MG63 (cell line): ENCODE measurements at places on chromosomes 1 and 21. TPM values are rescaled to one million over a fixed set of nuclear protein-coding genes. Genes with fewer than 3 reads are reported as not detected.

The LCE2C gene
- not detected in 2 replicates for total RNA-seq

The CFAP141 gene
- not detected in 2 replicates for total RNA-seq

The CSMD2 gene
- not detected in 2 replicates for total RNA-seq

The GREM2 gene
- 0.63 and 1.5 TPM in 2 replicates for total RNA-seq

The ANGPTL3 gene
- not detected in 2 replicates for total RNA-seq

The TNNT2 gene
- not detected in 2 replicates for total RNA-seq

The ASTN1 gene
- total RNA-seq = not detected in 2 replicates

The OR2G6 gene
- not detected in 2 replicates for total RNA-seq

The TSSK3 gene
- not detected in 2 replicates for total RNA-seq

The HMGN2 gene
- total RNA-seq = 568 and 802 TPM in 2 replicates

The PAQR6 gene
- 0.59 TPM in 1 of 2 replicates, not detected in the other for total RNA-seq

The COL8A2 gene
- 0.99 and 1.4 TPM in 2 replicates for total RNA-seq

The SELE gene
- total RNA-seq = not detected in 2 replicates

The SERTAD4 gene
- total RNA-seq = 0.69 TPM in 1 of 2 replicates, not detected in the other

The ADPRS gene
- total RNA-seq = 64.5 and 65.4 TPM in 2 replicates

The KRTAP19-3 gene
- not detected in 2 replicates for total RNA-seq

The SPATA46 gene
- total RNA-seq = not detected in 2 replicates

The SEMA4A gene
- total RNA-seq = 0.49 TPM in 1 of 2 replicates, not detected in the other

The UBL4B gene
- total RNA-seq = not detected in 2 replicates

The KRTAP10-5 gene
- total RNA-seq = not detected in 2 replicates

The C1orf74 gene
- 0.49 and 4.6 TPM in 2 replicates for total RNA-seq

The PTCH2 gene
- not detected in 2 replicates for total RNA-seq

The ETV3 gene
- 6.6 and 7.3 TPM in 2 replicates for total RNA-seq

The OR2L2 gene
- total RNA-seq = 0.16 TPM in 1 of 2 replicates, not detected in the other

The LENEP gene
- total RNA-seq = not detected in 2 replicates

The OR2L13 gene
- not detected in 2 replicates for total RNA-seq

The FTCD gene
- total RNA-seq = not detected in 2 replicates

The WNT3A gene
- 0.52 TPM in 1 of 2 replicates, not detected in the other for total RNA-seq

The VWA5B1 gene
- not detected in 2 replicates for total RNA-seq

The HES4 gene
- 17.6 and 25.5 TPM in 2 replicates for total RNA-seq

The HSPA6 gene
- total RNA-seq = 1.1 and 1.9 TPM in 2 replicates

The TIE1 gene
- total RNA-seq = 0.20 TPM in 1 of 2 replicates, not detected in the other

The TMEM200B gene
- total RNA-seq = 17.9 and 20.7 TPM in 2 replicates

The TEX38 gene
- not detected in 2 replicates for total RNA-seq

The LCE3D gene
- total RNA-seq = not detected in 2 replicates
